RCC 7860 (cell line): ENCODE measurements at places on chromosomes 7 and 10.

DNA sequence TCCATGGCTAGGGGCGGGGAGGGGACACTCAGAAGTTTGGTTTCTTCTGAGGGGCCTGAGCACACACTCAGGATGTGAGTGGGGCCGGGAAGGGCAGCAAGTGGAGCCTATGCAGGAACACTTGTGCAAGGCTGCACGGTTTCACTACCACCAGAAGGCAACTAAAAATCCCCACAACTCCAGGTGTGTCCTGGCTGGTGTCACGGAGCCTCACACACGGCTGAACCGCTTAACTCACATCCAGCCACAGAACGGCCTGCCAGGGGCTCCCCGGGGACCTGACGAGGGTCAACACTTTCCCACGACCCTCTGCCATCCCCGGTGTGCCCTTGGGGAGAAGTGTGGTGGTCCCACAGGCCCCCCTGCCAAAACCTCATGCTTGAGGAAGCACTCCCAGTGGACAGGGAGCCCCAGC, 173.9 kb downstream of the ELFN1 start:
- DNase-seq: no peak

GRCh38 chr10:110355922-110356627, 51.4 kb upstream of the SMNDC1 start:
- no peak for DNase-seq

DNA sequence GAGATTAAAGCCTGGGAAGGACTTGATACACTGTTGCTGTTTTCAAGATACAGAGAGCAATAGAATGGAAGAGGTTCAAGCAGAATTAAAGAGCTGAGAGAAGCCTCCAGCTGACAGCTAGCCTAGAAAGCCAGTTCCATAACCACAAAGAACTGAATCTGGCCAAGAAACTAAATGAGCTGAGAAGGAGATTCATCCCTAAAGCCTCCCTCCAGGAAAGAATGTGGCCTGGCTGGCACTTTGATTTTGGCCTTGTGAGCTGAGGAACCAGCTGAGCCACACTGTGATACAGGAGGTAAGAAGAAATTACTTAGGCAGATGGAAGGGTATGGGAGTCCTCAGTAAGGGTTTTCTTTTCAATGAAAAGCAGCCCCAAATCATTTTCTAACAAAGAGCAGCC, 324.1 kb downstream of the PHF14 start:
- no peak for DNase-seq

DNA sequence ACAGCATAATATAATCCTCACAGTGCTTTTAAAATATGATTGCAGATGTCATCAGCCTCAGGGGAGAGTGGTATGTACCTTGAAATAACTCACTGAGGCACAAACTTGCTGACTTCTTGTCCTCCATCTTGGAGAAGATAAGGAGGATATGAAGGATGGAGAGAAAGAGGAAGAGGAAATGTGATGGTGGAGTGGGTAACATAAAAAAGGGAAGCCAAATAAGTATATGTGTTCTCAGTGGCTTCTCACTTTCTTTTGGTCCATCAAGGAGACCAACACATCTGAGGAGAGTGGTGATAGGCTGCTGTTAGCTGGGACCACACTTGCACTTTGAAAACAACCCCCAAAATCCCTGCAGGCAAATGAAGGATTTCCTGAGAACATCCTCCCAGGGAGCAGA, 21.6 kb upstream of the ZNF37A start:
- no peak for DNase-seq

DNA sequence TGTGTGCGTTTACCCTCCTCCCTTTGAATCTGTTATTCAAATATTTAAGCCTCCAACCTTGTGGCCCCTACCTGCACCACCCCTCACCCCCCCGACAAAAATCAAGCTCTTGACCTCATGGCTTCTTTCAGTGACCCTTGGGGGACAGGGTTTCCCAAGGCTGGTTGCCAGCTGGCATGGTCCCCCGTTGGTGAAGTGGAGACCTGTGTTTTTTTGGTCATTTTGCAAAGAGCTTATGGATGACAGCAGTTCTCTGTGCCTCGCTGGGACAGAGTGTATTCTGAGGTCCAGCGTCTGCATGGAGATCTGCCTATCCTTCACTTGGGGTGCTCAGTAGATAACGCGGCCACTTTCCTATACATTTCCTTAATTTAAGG, 111.0 kb downstream of the TCF7L2 start:
- DNase-seq: no peak

GRCh38 chr7:151271699-151272355, 23.3 kb upstream of the SMARCD3 start:
- no peak for DNase-seq

- no peak for DNase-seq
Observed at GRCh38 chr10:68501691-68502090, 25.6 kb downstream of the SLC25A16 start.

DNA sequence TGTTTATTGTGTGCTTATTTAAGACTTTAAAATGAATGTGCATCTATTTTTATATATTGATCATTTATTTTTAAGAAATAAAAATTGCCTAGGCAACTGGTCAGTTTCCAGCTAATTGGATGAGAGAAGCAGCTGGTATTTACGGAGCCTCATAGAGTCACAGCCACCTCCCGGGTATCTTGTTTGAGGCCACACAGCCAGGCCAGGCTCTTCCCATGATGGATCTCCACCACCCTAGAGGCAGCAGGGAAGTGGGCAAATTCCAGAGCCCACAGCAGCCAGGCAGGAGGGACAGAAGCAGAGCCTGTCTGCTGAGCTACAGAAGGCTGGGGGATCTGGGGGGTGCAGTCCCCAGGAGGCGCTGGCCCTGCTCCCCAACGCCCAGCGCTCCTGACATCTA, 61.6 kb downstream of the CLEC2L start:
- no peak for DNase-seq

DNA sequence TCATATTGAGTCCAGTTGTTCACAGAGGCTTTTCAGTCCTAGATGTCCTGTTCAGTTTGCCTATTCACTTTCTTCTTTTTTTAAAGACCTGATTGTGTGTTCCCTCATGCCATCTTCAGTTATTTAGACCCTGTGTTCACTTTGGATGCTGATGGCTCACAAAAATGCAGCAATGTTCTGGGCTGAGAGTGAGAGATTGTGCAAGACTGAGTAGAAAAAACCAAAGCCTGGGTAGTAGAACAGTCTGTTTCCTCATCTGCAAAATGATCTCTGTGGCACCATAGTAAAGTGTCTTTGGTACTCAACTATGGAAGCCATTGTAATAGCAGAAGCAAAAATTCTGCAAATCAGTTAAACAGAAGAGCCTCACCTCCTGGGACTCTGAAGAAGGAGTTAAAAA, 43.2 kb downstream of the AKR1B1 start:
- no peak for DNase-seq

DNA sequence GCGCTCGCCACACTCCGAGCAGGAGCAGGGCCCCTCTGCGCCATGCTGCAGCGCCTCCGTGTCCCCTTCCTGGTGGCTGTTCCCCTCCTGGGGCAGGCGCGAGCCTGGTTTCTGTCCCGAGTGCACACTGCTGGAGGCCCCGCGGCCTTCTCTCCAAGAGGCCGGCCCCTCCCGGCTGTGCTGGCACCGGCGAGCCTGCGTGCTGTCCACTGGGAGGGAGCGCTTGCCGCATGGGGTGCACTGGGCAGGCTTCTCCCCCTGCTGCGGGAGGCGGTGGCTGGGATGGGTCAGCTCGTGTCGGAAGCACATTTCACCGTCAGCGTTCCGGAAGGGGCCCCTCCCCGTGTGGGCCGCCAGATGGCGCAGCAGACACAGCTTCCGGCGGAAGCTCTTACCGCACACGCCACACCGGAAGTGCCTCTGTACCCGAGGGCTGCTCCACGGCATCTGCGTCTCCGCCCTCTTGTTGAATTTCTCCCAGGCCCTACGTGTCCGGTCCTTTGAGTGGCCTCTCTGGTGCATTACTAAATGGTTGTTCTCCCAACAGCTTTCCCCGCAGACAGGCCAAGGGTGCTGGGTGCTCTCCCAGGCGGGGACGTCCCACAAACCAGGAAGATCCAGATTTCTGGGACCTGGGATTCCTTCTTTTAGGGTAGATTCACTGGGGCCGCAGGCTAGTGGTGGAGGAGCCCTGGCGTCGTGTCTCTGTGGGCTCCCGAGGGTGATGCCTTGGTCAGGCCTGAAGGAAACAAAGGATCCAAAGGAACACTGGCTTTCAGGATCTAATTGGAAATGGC, 18.7 kb downstream of the ZNF786 start:
- no peak for DNase-seq

GRCh38 chr7:132815696-132816311, 239.5 kb upstream of the PLXNA4 start:
- peak; percentile 37 for DNase-seq

GRCh38 chr7:64638822-64639221, 27.1 kb upstream of the ZNF107 start:
- DNase-seq: no peak

DNA sequence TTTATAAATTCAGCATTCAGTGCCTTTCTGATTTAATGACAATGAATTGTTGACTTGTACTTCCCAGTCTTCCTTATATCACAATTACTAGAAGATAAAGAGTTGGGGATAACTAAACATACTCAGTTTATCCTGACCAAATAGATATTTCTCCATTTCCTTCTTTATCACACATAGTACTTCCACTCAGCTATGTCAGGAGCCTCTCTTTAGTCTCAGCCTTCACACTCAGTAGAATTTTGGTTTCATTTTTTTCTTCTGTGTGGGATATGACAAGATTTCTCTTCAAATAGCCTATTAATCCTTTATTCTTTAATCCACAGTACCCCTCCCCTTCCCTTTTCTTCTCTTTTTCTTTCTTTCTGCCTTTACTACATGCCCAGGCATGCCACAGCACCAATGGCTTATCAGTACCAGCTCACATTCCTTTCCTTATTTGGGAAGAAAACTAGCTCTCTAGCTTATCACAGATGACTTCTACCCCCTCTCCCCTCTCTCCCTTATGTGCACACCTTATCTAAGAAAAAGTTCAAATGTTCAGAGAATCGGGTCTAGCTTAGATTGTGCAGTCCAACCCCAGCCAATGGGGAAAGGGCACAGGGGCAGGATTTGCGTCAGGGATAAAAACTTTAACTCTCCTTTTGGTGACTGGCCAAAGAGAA, 109.0 kb downstream of the PHF14 start:
- DNase-seq: peak; percentile 19

DNA sequence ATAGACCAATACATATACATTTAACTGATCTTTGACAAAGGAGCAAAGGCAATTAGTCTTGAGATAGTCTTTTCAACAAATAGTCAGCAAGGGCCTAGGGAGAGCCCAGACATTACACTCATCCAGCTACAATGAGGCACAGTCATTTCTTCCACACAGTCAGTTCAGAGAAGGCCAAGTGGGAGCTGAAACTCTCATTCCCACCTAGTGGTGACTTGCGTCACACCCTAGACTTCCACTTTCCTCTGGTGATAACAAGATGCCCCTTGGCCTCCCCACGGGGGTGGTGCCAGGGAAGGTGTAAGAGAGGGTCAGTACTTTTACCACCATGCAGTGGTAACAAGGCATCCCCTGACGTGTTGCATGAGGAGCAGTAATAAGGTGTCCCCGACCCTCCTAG, 8.0 kb downstream of the FRMPD2 start:
- DNase-seq: no peak

DNA sequence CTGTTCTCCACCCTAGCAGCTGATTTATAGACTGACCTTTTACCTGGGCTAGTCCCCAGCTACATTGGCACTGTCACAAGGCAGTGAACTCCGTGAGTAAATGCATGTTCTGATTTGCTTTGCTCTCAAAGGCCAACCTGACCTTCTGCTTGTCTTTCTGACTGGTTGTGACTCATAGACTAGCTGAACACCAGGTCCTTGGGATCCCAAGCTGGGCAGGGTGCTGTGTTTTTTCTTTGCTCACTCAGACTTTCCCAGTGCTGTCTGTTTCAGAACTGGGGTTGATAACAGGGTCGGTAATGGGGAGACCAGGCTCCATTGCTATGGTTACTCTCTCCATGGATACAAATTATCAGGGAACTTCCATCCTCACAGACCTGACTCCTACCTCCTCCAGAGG, 35.0 kb downstream of the EVX1 start:
- no peak for DNase-seq

GRCh38 chr7:117230276-117231046, 92.4 kb downstream of the WNT2 start:
- no peak for DNase-seq

- no peak for DNase-seq
Observed at GRCh38 chr7:121473645-121474300, 77.7 kb upstream of the FAM3C start.

- DNase-seq: peak; percentile 77
Observed at GRCh38 chr7:96321031-96321657, 754 bp downstream of the SLC25A13 start.

DNA sequence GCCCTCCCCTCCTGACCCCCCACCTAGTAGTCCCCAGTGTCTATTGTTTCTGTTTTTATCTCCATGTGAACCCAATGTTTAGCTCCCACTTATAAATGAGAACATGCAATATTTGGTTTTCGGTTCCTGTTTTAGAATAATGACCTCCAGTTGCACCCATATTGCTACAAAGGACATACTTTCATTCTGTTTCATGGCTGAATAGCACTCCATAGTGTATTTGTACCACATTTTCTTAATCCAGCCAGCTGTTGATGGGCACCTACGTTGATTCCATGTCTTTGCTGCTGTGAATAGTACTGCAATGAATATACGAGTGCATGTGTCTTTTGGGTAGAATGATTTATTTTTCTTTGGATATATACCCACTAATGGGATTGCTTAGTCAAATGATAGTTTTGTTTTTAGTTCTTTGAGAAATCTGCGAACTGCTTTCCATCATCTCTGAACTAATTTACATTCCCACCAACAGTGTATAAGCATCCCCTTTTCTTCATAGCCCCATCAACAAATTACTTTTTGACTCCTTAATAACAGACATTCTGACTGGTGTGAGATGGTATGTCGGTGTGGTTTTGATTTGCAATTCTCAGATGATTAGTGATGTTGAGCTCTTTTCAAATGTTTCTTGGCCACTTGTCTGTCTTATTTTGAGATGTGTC, 128.4 kb upstream of the PHYHIPL start:
- DNase-seq: no peak

GRCh38 chr7:94901981-94902380, 5.4 kb upstream of the PPP1R9A start:
- DNase-seq: no peak

GRCh38 chr7:23072048-23072447, 33.5 kb upstream of the KLHL7 start:
- DNase-seq: no peak

DNA sequence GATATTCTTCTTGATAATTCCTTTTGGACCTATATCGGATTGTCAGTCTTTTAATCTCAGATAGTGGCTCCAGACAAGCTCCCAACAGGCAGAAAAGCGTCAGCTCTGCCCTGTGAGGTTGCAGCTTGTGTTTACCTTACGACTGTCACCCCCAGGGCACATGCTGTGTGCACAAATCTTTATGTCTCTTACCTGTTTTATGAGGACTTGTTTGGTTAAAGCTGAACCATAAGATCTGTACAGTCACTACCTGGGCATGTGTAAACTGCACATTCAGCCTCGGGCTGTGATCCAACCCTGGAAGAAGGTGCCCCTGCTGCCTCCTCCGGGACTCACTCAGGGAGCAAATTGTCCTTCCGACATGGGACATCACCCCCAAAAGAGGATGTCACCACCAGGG, 119.8 kb downstream of the GALNT17 start:
- DNase-seq: no peak

DNA sequence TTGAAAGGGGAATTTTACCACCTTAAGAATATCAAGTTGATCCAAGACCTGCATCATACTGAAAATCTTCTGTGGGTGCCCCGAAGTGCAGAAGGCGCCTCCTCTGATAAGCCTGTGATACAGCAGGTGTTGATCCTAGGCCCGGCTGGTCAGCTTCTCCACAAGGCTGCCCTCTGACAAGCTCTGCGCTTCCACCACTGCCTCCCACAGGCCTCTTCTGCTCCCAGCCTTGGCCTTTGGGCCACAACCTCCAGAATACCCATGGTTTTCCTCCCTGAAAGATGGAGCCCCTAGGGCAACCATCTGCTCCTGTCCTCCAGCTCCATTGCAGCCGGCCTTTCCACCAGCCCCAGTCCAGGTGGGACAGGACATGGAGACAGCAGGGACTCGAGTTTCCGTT, 5.6 kb upstream of the OGDHL start:
- no peak for DNase-seq
